ENCODE measurements at places on chromosomes 2 and 18.

GRCh38 chr2:198863655-198864054 lies 594.1 kb downstream of the SATB2 start:
- DNase-seq = no peak

DNA sequence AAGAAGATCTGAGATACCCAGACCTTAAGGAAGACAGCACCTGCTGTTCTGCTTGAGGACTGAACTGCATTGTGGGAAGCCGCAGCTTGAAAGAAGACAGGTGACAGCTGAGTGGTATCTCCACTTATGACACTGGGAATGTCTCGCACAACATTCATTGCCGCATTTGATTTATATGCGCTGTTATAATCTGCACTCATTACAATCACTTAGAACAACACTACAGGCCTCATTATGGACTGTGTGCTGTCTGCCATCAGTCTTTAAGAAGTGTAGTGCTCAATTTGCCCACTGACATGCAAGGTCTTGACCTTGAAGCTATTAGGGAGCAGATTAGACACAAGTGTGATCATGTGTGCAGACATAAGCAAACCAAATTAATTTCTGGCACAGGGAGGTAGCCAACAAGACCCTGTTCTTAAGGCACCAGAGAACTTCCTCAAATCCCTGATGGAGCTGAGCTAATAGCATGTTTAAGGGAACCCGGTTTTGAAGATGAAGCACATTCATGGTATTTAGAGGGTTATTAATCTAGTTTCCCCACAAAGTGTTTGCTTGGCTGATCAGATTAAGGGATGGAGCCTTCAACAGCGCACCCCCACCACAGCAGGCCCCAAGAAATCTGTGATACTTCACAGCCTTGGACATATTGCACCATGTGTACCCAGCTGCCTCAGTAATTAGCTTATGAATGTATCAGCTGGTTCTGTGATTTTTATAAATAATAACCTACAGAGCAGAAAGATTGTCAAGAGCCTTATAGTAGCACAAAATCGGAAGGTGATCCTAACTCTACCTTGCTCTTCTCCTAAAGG lies 146.8 kb downstream of the SATB2 start:
- no peak for DNase-seq

GRCh38 chr2:195049372-195050031 lies 607.5 kb upstream of the SLC39A10 start:
- no peak for DNase-seq

DNA sequence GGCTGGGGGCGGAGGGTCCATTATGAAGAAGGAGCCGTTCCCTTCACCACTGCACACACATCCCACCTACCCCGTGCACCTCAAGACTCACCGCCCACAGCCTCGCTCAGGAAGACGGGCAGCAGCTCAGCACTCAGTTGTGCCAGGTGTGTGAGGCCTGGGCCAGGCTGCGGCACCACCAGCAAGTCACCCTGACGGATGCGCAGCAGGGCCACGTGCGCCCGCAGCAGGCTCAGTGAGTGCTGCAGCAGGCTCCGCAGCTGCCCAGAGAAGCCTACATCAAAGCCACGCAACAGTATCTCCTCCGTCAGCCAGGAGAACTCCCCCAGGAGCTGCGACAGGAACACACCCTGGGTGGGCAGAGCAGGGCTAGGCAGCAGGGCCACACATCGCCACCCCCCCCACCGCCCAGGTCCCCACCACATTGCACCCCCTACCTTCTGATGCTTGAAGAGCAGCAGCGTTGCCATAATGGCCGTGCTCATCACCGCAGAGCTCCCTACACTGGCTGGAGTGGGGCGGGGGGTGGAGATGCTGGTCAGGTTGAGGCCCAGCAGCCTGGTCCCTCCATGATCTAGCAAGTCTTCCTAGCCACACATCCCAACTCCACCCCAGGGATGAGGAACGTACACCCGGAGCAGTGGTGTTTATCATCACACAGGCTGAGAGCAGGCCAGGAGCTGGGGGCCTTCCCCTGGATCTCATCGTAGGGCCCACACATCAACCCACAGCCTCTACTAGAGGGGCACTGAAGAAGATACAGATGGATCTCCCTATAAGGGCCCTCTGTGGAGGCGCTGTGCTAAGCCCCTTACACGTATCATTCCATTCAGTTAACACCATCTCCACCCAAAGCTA lies 10.2 kb downstream of the GPAT2 start:
- DNase-seq = no peak
